Glomerular endothelial cell (primary cell): ENCODE measurements at places on chromosomes 1 and 21. TPM values are rescaled to one million over a fixed set of nuclear protein-coding genes. Genes with fewer than 3 reads are reported as not detected.

DNA sequence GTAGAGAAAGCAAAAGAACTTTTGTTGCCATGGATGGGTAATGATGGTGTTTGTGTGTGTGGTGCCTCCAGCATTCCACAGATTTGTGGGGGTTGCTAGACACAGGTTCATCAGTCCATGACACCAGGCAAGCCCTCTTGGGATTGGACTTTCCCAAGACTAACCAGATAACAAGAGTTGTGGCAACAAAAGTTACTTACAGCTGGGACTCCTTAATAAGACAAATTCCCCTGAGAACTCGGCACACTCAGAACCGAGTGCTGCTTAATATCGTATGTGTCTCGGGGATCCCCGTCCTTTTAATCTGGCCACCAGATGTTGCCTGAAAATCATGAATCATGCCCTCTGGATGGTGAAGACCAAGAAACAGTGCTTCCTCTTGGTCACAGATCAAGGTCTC lies 193.3 kb downstream of the AJAP1 start:
- no peak for DNase-seq

The RNU1-4 gene
- under 0.01 TPM in 2 replicates for total RNA-seq

The YOD1 gene
- 4.9 and 5.1 TPM in 2 replicates for total RNA-seq

The CYP2J2 gene
- 0.05 and 0.58 TPM in 2 replicates for total RNA-seq

The SPRR2B gene
- total RNA-seq: not detected in 2 replicates

- no peak for DNase-seq
Observed at GRCh38 chr1:224380003-224380402, 23.3 kb downstream of the CNIH4 start.

The C1orf167 gene
- total RNA-seq: not detected in 2 replicates

- DNase-seq: no peak
Observed at GRCh38 chr1:10823000-10823401, 26.6 kb upstream of the CASZ1 start.

The USH2A gene
- total RNA-seq: not detected in 2 replicates

The LHX4 gene
- not detected in 2 replicates for total RNA-seq

DNA sequence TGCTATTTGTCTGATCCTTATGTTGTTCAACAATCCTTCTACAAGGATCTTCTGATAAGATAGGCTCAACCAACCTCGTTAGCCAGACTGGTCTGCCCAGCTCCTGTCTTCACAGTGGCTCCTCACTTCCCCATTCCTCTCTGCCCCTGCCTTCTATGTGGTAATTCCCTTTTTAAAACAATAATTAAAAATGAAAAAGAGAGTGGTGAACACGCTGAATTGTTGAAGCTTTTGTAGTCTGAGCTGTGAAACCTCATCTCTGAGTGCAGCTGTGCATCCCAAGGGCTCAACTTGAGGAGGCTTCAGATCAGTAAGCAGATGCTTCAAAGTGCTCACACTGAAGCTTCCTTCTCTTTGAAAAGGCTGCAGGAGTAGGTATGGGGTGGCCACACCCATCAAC lies 70.7 kb upstream of the JUN start:
- DNase-seq: no peak

DNA sequence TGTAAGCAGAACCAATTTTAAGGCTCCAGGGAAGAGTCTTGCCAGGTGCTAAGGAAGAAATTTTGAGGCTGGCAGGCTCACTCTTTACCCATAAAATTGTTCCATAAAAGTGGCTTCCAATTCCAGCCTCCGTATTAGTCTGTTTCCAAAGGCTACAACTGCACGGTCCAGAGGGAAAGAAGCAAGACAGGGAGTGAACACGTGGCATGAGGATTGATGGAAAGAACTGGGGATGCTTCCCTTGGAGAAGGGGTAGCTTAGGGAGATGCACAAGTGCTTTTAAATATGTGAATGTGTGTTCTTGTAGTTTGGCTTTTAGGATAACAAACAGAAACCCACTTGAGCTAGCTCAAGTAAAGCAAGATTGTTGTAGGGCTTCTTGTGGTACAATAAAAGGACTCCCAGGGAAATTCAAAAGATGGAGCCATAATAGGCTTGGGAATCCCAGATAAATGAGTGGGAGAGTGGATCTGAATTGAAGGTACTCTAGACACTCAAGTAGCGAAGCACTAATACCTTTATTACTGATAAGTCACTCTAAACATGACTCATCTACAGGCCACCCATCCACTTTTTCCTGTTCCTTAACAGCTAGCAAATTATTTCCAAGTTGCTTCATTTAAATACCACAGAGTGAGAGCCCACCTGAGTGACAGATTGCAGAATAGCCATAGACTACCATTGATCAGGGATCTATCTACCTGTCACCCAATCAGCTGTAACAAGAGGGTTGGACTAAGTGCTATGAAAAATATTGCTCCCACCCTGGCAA lies 34.8 kb upstream of the NPL start:
- DNase-seq: no peak

The FHL3 gene
- 55.4 and 90.1 TPM in 2 replicates for total RNA-seq

DNA sequence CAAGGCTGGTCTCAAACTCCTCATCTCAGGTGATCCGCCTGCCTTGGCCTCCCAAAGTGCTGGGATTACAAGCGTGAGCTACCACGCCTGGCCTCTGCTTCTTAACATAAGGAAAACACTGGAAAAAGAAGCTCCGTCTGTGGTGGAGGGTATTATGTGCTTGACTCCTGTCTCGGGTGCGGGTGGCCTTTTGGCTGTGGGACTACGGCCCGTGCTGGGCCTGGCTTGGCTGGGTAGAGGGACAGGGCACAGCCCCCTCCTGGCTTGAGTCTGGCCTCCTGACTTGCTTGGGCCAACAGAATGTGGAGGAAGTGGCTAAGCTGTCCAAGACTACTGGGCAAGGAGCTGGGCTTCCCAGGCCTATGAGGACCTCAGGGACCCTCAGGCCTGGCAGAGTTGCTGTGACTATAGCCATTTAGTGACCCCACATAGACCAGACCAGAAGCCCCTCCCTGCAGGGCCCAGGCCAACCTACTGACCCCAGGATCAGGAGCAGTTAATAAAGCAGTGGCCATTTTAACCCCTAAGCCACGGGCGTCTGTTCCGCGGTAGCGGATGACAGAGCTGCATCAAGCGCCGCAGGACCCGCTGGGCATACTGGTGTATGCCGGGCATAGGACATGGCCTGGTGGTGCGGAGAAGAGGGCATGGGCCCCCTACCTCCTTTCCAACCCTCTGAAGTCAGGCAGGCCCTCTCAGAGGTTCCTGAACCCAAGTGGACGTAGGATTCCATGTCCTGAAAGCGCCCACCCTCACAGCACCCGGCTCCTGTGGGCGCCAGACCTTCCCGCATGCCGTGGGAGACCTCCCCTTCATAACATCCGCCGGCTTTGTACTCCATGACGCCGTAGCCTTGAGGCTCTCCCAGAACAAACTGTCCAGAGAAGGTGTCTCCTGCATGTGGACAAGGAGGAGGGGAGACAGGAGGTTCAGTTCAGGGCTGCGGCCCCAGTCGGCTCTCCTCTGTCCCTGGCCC lies 4.4 kb downstream of the MORN1 start:
- no peak for DNase-seq

The PGBD5 gene
- 0.10 and 0.12 TPM in 2 replicates for total RNA-seq

DNA sequence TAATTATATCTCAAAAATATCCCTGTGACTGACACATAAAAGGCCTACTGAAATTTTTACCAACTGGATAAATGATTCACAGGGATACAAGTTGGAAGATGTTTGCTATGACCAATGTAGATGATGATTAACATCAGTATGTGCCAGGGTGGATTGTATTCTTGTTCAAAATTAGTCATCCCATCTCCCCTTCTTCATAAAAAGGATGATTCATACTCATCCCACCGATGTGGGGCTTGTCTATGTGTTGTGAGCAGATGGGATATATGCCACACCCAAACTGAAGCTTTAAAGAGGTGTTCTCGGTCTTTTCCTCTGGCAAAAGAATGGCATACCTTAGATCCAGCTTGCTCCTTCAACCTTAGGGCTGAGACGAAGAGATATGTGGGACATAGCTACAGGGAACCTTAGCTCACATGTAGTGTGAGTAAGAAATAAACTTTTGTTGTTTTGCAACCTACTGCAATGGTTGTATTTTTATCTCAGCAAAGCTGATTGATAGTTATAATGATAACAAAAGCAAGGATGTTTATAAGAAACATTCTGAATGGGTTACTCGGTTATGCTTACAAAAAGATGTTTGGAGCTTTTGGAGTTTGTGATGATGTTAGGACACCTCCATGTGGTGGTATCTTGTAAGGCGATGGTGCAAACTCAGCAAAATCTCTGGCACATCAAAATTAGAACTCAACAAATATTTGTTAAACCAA lies 29.4 kb downstream of the SPATA17 start:
- no peak for DNase-seq

DNA sequence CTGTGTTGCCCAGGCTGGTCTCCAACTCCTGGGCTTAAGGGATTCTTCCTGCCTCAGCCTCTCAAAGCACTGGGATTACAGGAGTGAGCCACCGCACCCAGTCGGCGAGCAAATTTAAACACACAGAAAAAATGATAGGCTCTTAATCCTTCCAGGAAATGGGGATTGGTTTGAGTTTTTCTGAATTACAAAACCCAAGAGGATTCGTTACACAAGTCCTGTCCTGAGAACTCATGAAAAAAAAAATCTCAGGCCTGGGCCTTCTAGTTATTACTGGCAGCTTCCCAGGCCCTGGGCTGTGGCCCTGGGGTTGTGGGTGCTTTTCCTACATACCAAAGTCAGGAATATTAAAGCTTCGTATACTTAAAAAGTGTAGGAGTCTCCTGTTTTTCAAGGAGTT lies 6.3 kb upstream of the IFNGR2 start:
- DNase-seq: no peak

DNA sequence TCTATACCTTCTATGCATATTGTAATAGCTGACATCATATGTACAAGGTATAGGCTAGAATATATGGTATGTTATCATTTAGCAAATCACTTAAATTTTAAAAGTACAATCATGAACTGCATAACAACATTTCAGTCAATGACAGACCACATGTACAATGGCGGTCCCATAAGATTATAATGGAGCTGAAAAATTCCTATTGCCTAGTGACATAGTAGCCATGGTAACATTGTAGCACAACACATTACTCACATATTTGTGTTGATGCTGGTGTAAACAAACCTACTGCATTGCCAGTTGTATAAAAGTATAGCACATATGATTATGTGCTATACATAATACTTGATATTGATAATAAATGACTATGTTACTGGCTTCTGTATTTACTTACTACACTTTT lies 8.9 kb downstream of the RAB3B start:
- no peak for DNase-seq

GRCh38 chr1:94627771-94628498 lies 86.4 kb upstream of the F3 start:
- DNase-seq: no peak

The SPRR2A gene
- total RNA-seq: not detected in 2 replicates

DNA sequence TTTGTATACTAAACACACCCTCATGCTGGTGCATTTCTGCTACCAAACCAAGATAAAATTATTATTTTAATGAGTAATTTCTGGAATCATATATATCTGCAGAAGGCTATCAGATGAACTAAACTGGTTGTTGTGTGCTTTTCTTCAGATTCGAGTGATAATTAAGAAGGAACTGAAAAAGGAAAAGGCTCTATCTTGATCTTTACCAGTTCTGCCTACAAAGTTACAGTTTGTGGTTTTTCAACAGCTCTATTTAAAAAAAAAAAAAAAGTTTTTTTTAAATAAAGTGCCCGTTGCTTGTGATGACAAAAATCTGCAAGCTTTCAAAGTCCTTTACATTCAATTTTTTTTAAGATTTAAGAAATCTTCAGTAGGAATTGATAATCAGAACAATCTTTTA lies 13.6 kb downstream of the DENND1B start:
- no peak for DNase-seq

The GPR153 gene
- 4.3 and 4.7 TPM in 2 replicates for total RNA-seq

The SPRR2E gene
- total RNA-seq: not detected in 2 replicates

- DNase-seq: no peak
Observed at GRCh38 chr1:176211396-176212165, 4.5 kb upstream of the COP1 start.
